ENCODE measurements at places on chromosomes 2 and 18.

DNA sequence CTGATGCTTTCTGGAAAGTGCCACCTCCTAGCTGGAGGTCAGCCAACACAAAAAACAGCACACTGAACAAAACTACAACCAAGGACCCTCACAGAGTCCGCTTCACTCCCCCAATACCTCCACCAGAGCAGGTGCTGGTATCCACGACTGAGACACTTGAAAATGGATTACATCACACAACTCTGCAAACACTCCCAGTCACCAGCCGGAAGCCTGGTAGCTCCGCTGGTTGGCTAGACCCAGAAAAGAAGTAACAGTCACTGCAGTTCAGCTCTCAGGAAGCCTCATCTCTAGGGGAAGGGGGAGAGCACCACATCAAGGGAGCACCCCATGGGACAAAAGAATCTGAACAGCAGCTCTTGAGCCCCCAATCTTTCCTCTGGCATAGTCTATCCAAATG, 175.4 kb downstream of the LCLAT1 start:
- no peak for DNase-seq

- no peak for DNase-seq
Observed at GRCh38 chr2:85560812-85561279, 447 bp downstream of the GGCX start.

- DNase-seq, result no peak
Observed at GRCh38 chr2:21642647-21643046, 518.9 kb downstream of the TDRD15 start.

DNA sequence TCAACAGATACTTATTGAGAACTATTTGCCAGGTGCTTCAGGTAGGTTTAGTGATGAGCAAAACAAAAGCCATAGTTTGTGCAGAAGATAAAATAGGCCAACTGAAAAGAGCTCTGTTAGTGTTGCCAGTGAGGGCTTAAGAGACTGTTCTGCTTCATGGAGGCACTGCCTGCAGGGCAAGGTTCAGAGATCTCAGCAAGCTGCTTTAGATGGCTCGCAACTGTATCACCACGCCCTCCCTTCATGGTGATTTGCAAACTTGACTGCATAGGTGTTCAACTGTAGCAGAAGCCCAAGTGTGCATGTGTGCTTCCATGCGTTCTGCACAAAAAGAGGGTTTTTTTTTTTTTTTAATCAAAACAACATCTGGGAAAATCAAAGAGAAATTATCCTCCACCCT, 84.5 kb downstream of the RAPH1 start:
- DNase-seq, result no peak

DNA sequence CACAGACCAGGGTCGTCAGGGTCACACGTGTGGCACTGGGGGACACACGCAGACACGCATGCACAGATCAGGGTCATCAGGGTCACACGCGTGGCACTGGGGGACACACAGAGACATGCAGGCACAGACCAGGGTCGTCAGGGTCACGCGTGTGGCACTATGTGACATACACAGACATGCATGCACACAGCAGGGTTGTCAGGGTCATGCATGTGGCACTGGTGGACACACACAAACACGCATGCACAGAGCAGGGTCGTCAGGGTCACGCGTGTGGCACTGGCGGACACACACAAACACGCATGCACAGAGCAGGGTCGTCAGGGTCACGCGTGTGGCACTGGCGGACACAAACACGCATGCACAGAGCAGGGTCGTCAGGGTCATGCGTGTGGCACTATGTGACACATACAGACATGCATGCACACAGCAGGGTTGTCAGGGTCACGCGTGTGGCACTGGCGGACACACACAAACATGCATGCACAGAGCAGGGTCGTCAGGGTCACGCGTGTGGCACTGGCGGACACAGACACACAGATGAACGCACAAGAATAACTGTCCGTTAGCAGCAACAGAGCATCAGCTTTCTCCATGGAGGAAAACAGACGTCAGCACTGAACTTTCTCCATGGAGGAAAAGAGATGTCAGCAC, 34.9 kb downstream of the HDAC4 start:
- no peak for DNase-seq

DNA sequence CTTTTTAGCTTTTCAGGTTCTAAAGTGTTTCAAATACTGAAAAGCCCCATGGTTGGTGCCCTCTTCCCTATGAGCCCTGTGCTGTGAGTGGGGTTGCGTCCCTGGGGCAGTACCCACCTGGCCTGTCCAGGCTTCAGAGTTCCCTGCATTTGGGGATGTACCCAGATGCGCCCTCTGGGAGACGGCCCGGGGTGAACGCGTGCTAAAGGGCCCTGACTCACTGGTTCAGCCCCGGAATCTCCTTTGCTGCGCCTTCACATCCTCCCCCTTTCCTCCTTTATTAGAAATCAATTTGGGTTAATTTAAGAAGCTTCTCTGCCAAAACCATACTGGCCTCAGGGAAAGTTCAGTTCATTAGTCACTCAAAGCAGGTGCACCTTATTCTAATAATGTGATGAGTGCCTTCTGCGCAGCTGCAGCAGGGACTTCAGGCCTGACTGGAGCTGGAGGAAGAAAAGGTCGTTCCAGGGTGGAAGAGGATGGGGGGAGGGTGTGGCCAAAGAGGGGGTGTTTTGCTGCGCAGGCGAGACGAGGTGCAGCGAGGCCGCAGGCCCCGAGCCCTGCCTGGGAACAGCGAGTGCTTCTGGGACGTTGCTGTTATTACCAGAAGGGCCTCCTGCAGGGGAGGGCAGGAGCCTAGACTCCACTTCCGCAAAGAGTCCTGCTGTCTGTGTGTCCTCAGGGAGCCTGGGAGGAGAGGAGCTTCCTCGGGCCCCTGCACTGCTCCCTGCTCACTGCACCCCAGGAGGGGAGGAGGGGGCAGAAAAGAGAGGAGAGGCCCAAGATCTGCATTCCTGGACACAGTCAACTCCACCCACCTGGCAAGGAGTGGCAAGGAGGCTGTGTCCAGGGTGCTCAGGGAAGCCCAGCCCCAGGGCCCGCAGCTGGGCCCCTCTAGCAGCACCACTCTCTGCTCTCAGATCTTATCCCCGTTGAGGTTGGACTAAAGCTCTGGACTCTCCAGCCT, 223.2 kb upstream of the PXDN start:
- no peak for DNase-seq

GRCh38 chr2:47016172-47016913, 100.7 kb upstream of the MCFD2 start:
- DNase-seq, result no peak

Measured in mucosa of gallbladder (tissue), 1 donor.